Stimulated activated CD8-positive, alpha-beta memory T cell treated with anti-CD3 and anti-CD28 coated beads, Interleukin-15, amount 100 ng/mL, for 1 hour (primary cell): ENCODE measurements at places on chromosomes 5 and 9.

- DNase-seq, result no peak
Observed at GRCh38 chr9:38027714-38028113, 41.3 kb downstream of the SHB start.

GRCh38 chr5:1312993-1313833 lies 18.3 kb upstream of the TERT start:
- DNase-seq, result peak; percentile 20

GRCh38 chr5:32638309-32638708 lies 53.0 kb downstream of the SUB1 start:
- no peak for DNase-seq

DNA sequence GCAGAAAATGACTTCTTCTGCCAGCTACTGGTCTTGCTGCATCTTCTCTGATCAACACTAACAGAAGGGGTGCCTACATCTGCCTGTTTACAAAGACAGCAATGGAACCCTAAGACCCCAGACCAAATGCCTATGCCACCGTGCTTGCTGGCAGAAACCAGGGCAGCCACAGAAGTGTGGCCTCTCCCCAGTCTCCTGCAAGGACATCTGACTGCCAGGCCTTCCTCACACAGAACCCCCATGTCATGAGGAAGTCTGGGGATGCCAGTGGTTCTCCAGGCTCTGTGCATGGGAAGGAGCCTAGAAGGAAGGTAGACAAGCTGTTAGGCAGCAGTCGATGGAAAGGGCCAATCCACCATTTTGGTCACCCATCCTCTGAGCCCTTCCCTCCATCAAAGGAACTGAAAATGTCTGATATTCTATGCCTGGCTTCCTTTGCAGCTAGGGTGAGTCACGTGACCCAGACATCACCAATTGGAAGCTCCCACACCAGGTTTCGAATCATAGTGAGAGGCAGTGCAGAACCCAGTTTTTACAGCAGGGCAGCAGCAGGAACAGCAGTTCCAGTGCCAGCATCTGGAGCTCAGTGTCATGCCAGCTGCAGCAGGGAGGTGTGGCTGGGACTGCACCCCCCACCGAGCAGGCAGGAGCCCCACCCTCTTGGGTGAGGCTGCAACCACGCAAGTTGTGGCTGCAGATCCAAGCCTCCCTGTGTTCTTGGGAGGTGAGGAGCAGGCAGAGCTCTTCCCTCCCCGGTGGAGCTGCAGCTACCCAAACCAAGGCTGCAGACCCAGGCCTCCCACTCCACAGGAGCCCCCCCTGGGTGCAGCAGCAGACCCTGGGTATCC lies 123.4 kb downstream of the OLFM1 start:
- no peak for DNase-seq

- DNase-seq, result no peak
Observed at GRCh38 chr5:73587923-73588322, 22.4 kb downstream of the UTP15 start.

GRCh38 chr5:21173036-21173435 lies 1185.0 kb upstream of the CDH18 start:
- no peak for DNase-seq

GRCh38 chr9:108412755-108413154 lies 443.0 kb downstream of the ACTL7B start:
- DNase-seq, result no peak

DNA sequence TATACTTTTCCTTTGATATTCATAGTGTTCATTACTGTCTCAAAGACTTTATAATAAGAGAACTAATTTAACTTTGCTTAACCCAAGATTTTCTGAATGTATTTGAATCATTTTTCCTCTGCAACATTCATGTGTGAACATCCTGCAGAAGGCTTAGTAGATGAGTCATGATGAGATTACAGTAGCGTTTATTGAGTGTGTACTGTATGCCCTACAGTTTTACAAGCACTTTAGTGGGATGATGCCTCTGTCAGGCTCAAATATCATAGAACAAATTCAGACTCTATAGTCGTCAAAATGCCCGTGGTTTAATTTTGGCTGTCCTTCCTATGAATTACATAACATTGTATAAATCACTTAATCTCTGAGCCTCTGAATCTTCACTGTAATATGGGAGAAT lies 41.2 kb downstream of the FYB1 start:
- DNase-seq, result no peak

DNA sequence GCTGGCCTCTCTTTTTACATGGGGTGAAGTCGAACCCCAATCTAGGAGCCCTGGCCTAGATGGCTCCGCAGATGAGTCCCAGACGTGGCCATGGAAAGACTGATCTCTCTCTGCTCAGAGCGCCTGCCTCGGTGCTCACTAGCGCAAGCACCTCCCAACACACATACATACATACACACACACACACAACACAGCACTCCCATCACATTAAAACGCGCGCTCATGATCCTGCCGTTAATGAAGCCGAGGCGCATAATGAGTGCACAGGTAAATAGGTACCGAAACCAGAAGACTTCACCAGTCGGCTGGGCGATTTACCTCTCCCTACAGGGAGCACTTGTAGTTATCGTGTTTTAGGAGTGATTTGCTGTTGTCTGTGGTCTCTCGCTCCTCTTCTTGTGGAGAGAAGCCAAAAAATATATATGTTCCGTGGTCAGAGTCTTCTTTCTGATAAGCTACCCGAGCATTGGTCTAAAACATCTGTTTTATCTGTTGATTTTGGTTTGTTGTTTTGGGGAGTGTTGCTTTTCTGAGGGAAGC lies 207.7 kb downstream of the MEF2C start:
- no peak for DNase-seq

DNA sequence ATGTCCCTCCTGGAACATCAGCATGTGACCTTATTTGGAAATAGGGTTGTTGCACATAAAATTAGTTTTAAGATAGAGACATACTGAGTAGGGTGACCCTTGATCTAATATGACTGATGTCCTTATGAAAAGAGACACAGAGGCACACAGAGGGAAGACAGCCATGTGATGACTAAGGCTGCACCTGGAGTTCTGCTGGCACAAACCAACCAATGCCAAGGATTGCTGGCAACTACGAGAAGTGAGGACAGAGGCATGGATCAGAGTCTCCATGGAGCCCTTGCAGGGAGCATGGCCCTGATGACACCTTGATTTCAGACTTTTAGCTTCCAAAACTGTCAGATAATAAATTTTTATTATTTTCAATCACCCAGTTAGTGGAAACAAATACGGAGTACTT lies 101.9 kb downstream of the FBXL7 start:
- DNase-seq, result no peak

DNA sequence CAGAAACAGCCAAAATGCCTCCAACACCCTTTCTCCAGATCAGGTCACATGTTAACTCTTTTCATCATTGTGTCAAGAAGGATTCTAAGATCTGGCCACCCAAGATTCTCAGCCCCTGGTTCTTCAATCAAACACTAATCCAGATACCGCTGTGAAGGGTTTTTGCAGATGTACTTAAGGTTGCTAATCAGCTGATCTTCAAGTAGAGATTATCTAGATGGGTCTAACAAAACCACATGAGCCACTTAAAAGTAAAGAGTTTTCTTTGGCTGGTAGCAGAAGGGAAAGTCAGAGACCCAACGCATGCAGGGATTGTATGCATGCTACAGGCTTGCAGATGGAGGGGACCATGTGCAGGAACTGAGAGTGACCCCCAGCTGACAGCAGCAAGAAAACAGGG lies 267.9 kb downstream of the CDK5RAP2 start:
- DNase-seq, result no peak

DNA sequence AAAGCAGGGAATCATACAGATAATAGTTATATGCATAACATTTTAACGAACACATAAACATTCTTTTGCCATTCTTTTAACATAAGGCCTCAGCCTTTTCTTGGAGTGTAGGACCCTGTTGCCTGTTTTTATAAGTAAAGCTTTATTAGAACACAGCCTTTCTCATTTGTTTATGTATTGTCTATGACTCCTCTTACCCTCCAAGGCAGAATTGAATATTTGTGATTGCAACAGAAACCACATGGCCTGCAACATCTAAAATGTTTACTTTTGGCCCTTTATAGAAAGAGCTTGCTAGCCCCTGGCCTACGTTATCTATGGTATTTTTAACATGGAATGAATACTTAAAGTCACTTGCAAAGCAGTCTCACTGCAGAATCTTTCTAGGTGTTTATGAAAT lies 2.6 kb downstream of the SLC31A1 start:
- no peak for DNase-seq

DNA sequence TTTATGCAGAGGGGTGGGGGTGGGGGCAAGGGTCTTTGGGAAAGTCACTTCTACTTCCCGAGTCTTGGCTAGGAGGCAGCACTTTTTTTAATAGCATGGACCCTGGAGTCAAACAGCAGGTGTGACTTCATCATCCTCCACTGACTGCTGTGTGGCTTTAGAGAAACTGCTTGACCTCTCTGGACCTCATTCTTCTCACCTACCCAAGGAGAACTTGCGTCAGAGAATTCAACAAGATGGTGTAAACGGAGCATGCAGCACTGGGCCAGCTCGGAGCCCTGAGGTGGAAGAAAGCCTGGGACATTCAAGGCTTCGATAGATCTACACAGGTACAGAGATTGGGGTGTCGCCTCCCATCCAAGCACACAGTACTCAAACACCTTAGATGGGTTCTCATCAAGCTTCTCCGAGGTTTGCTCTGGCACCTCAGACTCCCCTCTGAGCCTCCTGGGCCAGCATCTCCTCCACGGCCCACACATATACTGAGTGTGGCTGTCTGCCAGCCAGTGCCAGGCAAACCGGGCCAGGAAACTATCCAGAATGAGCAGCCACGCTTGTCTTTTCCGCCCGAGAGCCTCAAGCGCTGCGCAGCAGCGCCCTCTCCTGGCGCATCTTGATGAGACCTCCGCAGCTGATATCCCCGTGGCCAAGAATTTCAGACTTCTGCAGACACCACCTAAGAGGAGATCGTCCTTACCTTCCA lies 4.6 kb upstream of the SLC25A48 start:
- DNase-seq, result no peak

DNA sequence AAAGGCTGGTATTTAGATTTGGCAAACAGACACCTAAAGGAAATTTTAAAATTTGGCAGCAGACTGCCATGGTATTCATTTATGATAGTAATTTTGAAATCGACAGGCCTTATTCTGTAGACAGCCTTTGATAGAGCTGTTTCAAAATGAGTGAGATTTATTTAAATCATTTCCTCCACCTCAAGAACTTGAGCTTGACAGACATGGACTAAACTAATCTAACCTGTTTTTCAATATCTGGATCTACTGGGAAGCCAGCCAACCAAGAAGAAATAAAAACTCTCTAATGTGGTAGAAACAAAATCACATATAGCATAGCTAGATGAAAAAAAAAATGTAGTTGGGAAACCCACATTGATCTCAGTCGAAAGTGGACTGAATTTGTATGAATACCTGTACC lies 56.9 kb upstream of the RASA1 start:
- no peak for DNase-seq

DNA sequence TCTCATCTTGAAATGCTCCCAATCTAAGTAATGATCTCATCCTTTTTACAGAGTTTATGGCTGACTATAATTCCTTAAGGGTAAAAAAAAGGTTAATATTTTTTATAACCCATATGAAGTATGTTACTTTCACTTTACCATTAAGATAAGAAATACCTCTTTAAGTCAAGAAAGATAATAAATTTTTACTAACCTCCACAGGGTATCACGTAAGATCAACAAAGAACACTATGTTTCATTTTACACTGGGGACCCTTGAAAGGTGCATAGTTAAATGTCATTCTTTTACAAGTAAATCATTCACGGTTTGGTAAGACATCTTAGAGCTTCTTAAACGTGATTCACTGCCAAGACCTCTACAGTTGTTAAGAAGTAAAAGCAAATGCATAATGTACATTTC lies 472.7 kb upstream of the CDH9 start:
- no peak for DNase-seq

DNA sequence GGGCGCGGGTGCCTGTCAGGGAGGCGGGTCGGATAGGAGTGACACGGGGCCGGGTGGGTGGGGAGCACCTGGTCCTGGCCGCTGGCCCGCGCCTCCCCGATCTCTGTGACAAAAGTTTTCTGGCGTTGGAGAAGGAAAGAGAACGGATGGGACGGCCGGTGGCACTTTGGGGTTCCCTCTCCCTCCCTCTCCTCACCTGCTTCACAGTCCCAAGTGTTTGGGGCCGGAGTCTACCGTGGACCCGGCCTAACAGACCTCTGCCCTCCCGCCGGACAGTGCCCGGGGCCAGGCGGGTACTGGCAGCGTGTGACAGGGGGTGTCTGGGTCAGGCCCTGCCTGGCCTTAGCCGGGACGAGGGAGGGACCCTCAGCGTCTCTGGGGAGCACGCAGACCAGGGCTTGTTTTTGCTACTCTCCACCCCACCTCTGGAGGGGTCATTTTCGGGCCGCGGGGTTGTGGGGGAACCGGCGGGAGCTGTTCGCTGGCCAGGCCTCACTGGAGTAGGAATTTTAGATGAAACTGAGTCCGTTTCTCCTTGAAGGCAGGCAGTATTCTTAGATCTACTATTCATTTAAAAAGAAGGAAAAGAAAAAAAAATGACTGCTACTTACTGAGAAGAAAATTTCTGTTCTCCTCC lies 1.7 kb downstream of the PRDM6 start:
- no peak for DNase-seq

DNA sequence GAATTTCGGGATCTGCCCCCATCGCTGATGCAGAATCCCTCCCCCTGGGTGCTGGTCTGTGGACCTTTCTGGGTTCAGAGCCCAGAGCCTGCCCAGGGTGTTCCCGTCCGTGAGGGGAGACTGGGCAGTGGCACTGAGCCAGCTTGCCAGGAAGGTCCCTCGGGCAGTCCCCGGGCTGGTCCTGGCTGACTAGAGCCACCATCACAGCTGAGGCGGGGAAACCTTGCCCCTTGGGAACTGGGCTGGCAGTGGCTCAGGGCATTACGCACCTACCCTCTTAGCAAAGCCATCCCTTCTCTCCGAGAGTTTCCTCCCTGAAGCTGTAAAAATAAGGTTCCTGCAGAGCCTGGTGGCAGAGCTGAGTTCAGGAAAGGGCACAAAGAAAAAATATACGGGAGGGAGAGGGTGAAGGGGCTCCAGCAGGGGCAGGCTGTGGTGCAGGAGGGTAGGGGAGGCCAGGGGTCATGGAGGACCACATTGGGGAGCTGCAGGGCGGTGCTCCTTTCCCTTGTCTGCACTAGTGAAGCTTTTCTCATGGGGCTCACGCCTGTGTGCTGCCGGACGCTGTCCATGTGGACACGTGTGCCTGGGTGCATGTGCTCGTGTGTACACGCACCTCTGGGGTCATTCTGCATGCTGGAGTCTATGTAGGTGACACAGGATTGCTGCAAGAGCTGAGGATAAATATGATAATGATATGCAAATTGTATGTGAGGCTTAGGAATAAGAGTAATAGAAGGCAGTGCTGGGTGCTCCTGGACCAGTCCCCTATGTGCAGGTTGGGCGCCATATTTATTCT lies 118.9 kb downstream of the LHX2 start:
- no peak for DNase-seq

DNA sequence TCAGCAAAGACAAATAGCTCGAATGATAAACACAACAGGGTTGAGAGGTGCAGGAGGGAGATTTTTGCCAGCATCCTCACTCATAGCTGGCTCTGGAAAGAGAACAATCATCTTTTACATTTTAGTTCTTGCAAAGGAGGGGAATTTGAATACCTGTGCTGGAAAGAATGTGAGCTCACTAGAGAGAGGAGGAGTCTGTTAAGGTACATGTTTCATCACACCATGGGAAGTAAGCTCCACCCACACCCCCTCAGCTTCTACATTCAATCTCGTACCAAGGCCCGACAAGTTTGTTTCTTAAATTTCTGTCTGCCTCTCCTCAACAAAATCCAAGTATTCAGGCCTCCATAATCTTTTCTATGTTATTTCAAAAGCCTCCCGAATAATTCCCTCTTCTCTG lies 254.6 kb downstream of the BRINP1 start:
- no peak for DNase-seq

GRCh38 chr9:109164042-109164441 lies 3.0 kb downstream of the FRRS1L start:
- DNase-seq, result no peak
